ENCODE measurements at places on chromosomes 5 and 9.

DNA sequence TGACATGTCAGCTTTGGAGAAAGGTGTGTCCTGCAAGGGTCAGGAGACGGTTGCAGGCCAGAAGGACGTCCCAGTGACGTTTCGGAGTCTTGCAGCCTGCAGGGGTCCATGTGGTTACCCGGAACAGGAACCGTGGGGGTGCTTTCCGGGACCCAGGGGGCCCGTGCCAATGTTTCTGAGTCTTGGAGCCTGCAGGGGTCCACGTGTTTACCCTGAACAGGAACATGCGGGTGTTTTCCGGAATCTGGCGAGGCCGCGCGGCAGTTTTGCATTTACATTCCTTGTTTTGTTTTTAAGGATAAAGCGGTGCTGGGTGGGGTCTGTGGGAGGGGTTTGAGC lies 30.6 kb downstream of the NKD2 start:
- DNase-seq: no peak

DNA sequence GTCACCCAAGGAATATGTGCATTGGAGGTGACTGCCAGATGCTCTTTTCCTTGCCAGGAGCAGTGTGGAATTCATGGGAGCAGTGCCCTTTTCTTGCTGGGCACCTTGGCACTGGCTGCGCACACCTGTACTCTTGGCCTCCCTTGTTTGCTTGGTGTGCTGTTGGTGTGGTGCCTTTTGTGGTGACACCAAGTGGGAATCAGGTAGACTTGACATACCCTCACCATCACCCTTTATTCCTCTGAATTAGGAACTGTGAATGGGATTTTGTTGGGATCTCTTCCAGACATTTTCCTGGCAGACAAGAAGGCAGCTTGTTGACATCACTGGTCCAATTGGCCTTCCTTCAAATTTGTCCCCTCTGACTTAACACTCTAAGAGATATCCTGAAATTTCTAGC lies 82.3 kb downstream of the RAI14 start:
- DNase-seq: no peak

- no peak for DNase-seq
Measured at GRCh38 chr9:68869022-68869421, 144.9 kb downstream of the PRKACG start.

GRCh38 chr9:119697996-119698395 lies 328.8 kb upstream of the BRINP1 start:
- no peak for DNase-seq

DNA sequence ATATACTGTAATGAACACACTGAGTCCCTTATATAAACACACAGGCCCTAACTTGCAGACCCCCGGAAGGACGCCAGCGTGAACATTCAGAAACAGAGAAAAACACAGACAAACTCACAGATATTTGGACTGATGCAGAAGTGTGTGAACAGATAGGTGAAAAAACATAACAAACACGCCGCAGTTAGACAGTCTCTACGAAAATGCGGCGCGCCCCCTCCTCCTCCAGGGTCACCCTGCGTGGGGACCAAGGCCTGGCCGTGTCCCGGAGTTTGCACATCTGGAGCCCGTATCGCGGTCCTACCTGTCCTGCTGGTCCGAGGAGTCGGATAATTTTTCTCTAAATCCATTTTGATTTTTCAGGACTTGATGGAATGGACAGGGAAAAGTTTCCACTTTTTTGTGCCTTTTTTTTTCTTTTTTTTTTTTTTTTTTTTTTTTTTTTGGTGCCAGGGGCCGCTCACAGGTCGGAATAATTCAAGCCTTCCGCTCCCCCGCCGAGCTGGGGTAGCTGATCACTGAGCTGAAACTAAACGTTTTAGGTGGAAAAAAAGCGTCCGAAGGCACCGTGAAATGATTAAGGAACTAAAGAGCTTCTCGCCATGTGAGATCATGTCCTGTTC lies at the start of gene PAX5:
PAX5 (minus strand) TSS at position 587 of the 623 bp plus-strand sequence; CDS start at position 350, 237 bp downstream.
- no peak for DNase-seq

DNA sequence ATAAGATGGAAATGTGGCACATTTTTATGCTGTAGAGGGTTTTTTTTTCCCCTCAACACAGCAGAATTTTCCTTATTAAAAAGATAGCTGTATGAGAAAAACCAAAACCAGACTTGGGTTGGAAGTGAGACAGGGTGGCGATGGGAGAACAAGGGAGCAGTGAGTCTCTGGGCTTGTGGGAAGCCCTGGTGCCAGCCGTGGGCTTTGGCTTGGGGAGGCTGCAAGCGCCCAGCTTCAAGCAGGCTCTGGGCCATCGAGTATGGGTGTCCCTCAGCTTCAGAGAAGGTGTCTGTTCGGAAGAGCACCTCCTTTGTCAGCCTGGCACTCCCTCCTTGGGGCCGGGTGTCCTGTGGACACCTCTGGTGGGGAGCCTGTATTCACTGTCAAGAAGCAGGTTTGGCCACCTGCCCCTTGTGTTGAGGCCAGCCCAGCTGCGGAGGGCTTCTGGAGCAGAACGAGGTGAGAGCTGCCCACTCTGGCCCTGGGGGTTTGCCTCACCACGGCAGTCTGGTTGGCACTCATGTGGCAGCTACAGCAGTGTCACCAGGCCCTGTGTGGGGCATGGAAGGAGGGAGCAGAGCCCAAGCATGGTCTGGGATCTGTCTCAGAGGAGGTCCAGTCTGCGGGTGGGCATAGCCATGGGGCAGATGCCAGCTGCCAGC lies 37.6 kb upstream of the ANGPTL2 start:
- no peak for DNase-seq

GRCh38 chr9:71896761-71897160 lies 14.2 kb downstream of the ABHD17B start:
- no peak for DNase-seq

DNA sequence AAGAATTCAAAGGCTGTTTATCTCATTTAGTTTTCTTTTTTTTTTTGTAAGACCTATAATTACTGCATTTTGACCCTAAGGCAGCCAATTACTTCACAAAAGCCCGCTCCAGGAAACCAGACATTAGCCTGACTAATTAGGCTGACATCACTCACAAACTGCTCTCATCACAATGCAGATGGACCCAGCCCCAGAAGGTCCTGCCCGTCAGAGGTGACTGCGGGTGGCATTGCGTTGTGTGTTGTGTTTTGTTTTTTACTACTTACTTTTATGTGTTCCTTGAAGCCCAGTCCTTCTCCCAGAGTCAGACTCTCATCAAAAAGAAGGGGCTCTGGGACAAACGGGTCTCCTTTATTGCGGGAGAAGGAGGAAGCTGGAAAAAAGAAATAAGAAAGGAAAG lies 172.2 kb downstream of the HSD17B3 start:
- DNase-seq: no peak

- no peak for DNase-seq
Measured at GRCh38 chr9:35553670-35554543, 51.2 kb upstream of the TESK1 start.

DNA sequence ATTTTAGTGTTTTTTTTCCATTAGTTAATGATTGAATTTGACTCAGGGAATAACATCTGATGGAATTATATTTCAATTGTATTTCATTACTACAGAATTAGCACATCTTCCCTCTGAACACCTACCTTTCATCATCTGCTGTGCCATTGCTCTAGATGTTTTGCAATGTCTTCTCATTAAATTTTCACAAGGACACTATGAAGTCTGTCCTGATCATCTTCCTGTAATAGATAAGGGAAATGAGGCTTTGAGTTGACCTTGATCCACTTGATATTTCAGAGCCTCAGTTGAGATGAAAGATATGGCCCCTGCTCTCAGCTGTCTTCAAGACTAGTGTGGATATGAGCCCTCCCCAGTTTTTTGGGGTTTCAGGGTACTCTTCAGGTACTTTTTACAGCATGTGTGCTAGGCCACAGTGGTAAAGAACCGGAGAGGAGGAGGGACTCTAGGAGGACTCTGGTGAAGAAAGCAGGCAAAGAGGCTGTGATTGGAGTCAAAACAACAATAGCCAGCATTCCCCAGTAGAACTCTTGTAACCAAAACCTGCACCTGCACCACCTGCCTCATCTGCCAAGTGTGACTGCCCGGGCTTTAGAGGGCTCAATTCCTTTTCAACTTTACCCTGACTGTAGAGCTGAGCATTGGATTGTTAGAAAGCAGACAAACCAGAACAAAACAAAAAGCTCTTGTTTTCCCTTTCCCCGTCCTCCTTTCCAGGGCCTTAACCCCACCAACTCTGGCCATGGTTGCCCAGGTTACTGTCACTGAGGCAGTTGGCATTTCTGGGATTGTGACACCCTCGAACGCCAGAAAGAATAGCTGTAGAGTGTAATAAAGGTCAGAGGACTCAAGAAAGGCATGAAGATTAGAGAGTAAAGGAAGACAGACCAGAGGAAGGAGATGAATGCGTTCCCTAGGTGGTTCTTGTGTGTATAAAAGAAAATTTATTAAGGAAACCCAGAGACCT lies 56.3 kb downstream of the ERAP1 start:
- no peak for DNase-seq

DNA sequence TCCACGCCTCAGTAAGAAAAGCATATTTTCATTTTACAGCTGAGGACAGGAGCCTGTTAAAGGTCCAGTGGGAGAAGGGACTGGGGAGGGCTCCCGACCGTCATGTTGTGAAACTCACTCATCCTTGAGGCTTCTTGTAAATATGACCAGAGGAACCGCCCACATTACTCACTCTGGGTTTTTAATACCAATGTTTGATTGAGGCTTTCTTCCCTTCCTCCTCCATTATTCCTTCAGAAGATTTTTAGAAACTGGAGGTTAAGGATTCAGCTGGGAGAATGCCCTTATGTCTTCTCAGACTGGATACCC lies 61.4 kb upstream of the GLRX start:
- no peak for DNase-seq

DNA sequence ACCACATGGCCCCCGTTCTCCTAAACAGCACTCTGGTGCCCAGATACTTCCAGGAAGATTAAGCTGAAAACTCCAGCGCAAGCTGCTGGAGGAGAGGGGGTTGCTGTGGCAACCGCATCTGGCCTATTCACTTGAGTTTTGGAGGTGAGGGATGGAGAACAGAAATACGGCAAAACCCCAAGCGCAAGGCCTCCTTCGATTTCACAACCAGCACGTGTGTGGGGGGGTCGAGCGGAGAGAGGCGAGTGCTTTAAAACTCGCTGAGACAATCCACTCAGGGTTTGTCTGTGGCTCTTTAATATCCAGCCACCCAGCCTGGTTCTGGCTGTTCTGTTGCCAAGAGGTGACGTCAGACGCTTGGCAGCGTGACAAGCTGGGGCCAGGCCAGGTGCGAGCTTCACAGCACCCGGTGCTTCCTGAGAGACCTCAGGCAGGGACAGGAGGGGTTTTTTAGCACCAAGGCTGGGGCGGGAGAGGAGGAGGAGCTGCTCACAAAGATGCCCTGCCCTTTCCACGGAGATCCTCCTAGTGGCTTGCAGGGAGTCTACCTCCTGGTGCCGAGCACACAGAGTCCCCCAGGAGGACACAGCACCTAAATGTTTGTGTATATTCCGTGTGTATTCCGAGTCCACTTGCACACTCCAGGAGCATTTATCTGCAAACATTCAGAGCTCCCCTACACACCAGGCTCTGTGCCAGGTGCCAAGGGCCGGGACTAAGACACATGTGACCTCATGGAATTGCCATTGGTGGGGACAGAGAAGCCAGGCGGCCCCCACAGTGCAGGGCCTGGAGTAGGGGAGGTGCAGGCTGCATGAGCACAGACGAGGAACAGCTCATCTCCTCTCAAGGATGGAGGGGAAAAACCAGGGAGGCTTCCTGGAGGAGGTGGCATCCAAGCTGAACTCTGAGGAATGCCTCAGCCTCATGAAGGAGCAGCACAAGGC lies 194.6 kb downstream of the OLFM1 start:
- no peak for DNase-seq

GRCh38 chr5:82676661-82677060 lies 398.5 kb upstream of the RPS23 start:
- DNase-seq: no peak

GRCh38 chr5:14114615-14115251 lies 28.4 kb upstream of the TRIO start:
- no peak for DNase-seq

DNA sequence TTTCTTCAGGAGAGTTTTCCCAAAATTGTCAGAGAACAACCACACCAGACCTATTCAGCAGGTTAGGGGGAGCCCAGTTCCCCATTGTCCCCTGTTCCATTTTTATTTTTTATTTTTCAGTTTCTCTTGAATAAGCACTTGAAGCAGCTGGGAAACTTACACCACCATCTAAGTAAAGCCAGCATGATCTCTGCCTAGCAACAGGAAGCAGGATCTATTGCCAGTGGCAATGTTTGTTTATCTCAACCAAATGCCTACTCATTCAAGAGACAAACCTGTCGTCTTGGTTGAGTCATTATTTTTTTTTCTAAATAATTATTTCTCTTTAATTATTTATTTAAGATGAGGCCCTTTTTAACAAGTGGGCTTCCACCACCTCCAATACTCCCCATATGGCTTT lies 379.3 kb downstream of the PLK2 start:
- DNase-seq: no peak

- no peak for DNase-seq
Measured at GRCh38 chr5:115433918-115434317, 110.7 kb downstream of the FEM1C start.

GRCh38 chr9:93203026-93203717 lies 19.2 kb downstream of the WNK2 start:
- no peak for DNase-seq

DNA sequence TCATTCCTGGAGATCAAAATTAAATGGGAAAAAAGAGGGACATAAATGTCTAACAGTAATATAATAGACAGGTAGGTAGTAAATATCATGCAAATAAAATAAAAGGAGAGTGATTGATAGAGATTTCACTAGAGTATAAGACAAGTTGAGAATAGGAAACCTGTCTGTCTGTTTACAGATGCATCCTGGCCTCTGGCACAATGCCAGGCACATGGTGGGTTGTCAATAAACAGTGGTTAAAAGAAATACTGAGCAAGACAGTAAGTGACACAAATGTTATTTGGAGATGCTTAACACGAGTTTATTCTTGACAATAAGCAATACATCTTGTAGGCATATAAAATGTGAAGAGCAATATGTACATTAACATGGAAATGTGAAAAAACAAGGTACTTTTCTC lies 33.3 kb downstream of the RICTOR start:
- DNase-seq: no peak

DNA sequence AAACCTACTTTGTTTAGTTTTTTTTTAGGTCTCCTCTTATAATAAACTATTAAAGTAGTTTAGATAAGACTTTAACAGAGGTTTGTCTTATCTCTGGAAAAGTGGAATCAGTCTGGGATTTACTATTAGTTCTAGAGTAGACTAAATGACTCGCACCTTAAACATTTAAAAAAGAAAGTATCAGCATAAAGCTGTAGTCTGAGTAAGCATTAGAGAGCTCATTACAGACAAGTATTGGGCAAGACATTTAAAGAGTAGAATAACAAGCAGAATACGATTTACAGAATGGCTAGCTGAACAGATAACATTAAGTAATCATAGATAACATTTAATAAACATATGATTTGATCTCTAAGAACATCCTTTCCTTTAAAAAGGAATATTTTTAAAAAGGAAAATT lies 226.0 kb upstream of the DMAC1 start:
- DNase-seq: no peak

DNA sequence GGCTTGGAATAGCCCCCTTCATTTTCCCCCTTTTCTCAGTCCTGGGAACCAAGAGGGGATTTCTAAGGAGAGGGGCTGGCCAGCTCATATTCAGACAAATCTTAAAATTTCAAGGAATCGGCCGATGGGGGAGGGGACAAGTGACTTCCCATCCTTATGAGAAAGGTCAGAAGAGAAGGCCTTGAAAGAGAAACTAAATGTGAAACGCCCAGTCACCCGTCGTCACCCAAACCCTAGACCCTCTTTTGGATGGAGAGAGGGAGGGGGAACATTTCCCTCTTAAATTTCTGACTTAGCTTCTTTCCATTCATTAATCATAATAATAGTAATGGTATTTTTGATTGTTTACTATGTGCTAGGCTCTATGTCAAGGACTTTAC lies 850 bp upstream of the CCL19 start:
- no peak for DNase-seq

Data from BJ (cell line).